ENCODE measurements at places on chromosomes 6 and 20.

GRCh38 chr6:78578430-78578829 is 288.9 kb upstream of the IRAK1BP1 start:
- DNase-seq = no peak

- DNase-seq = peak; percentile 77
These were observed 100.0 kb downstream of the NOL4L start for GRCh38 chr20:32484958-32485769.

- DNase-seq = no peak
These were observed 30.2 kb upstream of the FOXQ1 start for GRCh38 chr6:1281746-1282145.

DNA sequence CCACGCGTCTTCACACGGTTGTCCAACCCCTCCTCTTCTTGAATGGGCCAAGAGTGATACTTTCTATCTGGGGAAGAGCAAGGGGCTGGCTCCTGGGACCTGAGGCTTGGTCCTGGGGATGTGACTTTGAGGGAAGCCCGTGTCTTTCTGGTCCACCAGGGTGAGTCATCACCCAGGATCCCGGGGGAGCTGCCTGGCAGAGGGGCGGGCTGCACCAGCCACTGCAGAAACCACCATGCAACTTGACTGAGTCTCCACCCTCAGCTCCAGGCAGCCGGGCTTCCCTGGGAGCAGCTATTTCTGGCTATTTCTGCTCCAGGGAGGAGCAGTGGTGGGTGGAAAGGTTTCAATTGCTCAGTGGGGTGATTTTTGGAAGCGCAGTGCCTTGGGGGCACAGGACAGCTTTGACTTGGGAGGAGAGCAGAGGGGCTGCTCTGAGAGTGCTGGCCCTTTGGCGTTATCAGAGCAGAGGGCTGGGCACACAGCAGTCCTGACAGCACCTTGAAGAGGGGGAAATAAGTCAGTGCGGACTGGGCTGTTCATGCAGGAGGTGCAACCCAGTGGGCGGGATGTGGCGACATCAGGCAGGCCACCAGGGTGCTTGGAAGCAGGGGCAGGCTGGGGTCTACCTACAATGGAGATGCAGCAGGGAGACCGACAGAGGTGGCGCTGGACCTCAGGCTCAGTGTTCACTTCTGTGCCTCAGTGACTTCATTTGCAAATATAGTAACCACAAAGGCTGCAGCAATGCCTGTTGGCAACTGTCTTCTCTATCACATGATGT is 45.1 kb upstream of the FAM83D start:
- peak; percentile 22 for DNase-seq

DNA sequence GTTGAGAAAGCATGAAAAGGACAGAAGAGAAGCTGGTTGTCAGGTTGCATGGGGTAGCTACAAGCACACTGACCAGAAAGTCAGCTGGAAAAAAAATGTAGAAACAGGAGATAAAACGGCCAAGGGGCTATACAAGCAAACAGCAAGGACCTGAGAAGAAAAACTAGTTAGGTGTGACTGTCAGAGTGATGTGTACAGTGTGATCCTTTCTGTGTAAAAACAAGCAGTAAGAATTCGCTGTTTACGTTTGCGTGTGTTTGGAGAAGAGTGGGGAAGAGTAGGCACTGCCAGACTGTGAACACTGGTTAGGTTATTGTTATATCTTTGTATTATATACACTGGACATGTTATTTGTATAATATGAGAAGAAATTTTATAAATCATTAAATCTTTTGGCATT is 28.1 kb downstream of the PTPN1 start:
- no peak for DNase-seq

DNA sequence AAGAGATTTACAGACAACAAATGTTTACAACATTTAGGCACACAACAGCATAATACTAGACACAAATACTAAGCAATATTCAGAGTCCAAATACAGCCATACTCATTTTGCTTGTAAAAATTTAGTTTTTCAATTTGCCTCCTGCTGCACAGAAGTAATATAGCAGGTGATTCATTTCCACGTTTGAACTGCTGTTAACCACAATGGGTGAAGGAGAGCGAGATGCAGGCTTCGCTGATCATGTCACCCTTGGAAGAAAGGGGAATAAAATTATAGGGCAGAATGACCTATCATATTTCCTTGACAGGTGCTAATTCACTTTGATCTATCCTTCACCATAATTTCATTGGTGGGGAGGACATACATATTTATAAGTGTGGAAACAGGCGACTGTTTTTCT is 643.8 kb upstream of the AGPAT4 start:
- DNase-seq = no peak

Measured in NCI-H345 (cell line).